ENCODE measurements at places on chromosomes 7 and 10.

DNA sequence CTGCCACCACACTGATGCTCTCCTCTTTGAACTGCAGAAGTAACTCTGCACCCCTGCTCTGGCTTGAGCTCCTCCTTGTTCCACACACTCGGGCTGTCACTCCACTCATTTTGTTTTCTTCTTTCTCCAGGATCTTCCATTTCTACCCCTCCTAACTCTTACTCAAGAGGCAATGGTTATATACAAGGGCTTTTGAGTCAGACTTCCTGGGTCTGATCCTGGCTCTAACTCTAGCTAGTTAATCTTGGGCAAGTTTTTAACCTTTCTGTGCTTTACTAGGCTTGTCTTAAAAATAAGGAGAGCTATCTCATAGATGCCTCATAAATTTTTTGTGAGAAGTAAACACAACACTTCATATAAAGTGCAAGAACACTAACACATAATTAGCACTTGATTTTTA, 45.3 kb upstream of the GNAI1 start:
- DNase-seq, result no peak

- no peak for DNase-seq
These were observed 573.5 kb downstream of the KIF20B start for GRCh38 chr10:90274721-90275468.

DNA sequence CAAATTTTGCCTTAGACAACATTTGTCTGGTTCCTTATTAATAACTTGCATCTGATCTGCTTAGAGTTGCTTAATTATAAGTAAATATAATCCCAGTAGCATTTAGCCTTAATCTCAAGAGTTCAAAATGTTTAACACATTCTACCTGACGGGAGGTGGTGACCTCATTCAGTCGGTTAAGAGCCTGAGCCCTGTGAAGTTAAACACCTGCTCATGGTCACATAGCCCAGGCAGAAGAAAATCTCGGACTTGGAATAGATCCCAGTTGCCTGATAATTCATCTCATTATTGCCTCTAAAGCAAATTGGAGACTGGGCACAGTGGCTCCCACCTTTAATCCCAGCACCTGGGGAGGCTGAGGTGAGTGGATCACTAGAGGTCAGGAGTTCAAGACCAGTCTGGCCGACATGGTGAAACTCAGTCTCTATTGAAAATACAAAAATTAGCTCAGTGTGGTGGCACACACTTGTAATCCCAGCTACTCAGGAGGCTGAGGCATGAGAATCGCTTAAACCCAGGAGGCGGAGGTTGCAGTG, 18.6 kb upstream of the ASCC1 start:
- no peak for DNase-seq

- DNase-seq, result no peak
These were observed 35.2 kb upstream of the ITPRID1 start for GRCh38 chr7:31478721-31479120.

- no peak for DNase-seq
These were observed at the start of gene MLXIPL for GRCh38 chr7:73623798-73624668. MLXIPL (minus strand) TSS chr7:73624522; CDS start chr7:73624492, 30 bp downstream.

DNA sequence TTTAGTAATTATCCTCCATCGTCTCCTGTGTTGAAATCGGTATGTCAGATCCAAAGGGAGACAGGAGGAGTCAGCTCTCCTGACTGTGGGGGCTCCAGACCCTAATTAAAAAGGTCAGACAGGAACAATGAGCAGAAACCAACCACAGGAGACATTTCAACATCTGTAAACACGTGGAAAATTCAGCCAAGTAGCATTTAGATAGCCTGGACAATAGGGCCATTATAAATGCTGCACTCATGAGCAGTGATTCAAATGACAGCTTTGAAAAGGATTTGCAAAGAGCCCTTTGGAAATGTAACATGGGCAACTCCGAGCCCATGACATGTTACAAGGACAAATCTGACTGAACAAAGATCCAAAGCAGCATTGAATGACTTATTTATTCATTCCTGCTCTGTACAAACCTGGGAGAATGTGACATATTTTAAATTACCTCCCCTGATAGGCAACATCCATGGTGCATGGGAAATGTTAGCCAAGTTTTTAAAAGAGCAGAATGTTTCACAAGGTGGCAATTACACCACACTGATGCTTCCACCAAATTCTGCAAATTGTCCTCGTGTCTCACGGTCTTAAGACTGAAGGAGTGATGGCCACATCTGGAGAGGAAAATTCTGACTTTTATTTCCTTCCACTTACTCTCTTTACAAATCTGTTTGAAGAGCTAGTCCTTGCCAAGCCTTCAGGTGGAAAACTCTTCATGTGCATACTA, 113.3 kb upstream of the KMT2E start:
- DNase-seq, result no peak

- DNase-seq, result no peak
These were observed 15.6 kb upstream of the CLDN12 start for GRCh38 chr7:90387470-90388240.

DNA sequence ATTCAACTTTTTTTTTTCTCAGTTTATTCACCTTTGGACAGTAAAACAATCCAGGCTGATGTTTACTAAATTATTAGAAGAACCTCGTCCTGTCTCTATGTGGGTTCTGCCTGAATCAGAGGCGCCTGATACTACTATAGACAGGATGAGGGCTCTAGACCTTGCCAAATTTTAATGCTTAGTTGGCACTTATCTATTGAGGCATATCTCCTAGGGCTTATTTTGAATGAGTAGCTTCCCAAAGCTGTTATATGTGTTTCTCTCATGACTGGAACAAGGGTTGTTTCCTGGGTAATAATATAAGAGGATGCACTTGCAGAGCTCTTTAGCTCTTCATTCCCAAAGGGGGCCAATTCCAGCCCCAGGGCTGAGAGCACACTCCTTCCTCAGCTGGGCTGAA, 23.6 kb downstream of the HECW1 start:
- DNase-seq, result no peak

DNA sequence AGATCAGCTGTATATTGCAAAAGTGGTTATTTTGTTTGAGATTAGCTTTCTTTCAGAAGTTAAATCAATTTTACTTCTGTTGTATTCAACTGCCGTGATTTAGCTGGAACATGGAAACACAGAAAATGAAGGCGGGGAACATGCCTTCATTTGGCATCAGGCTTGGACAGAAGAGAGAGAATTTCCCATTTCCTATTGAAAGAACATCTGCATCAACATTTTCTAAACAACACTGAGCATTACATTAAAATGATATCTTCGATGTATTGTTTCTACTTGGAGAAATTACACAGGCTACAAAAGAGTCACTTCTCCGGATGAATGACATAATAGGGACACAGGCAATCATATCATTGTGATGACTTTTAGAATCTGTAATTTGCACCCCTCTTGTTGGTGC, 46.6 kb upstream of the KLF6 start:
- no peak for DNase-seq

- DNase-seq, result no peak
These were observed 107.5 kb downstream of the DOCK1 start for GRCh38 chr10:127012769-127013152.

DNA sequence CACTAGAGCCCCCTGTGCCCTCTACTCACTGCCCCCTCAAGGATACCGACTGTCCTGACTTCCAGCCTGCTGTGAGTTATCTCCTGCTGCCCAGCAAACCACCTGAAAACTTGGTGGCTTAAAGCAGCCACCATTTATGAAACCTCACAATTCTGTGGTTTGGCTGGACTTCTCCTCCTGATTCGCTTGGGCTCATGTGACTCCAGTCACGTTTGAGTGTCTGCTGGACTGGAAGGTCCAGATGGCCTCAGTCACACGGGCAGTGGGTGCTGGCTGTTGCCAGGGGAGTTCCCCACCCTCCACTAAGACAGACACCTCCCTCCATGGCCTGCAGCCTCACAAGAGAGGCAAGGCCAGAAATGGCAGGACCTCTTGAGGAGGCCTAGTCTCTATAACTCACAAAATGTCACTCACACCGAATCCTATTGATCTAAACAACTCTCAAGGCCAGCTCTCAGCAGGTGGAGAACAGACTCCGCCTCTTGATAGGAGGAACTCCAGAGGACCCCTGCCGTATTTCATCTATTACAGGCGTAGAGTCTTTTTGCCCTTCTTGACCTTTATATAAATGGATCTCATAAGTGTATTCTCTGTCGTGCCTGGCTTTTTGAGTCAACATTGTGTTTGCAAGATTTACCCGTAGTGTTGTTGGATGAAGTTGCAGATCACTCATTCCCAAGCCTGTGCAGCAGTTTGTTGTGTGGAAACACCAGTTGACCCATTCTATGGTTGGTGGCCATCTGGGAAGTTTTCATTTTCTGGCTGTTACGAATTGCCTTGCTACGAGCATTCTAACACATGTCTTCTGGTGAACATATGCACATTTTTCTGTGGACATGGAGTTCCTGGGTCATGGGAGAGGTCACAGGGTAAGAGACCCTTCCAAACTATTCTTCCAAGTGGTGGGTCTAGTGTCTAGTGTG, 48.3 kb downstream of the ZMIZ1 start:
- no peak for DNase-seq

DNA sequence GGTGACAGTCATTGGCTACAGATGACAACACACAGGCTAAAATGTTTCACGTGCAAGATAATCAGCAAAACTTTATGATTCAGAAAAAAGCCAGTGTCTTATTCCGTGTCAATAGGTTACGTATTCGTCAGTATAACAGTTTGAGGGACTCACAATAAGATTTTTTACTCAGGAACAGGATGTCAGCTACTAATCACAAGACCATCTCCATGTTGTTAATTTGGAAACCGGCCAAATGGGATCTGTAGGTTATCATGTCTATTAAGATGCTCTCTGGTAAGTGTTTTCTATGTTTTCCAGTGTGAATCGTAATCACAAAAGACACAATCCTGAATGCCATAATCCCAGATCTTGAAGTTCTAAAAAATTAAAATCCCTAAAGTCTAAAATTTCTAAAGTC, 197.3 kb downstream of the ETV1 start:
- DNase-seq, result no peak

GRCh38 chr7:1357601-1358271, 101.5 kb downstream of the MICALL2 start:
- DNase-seq, result no peak

DNA sequence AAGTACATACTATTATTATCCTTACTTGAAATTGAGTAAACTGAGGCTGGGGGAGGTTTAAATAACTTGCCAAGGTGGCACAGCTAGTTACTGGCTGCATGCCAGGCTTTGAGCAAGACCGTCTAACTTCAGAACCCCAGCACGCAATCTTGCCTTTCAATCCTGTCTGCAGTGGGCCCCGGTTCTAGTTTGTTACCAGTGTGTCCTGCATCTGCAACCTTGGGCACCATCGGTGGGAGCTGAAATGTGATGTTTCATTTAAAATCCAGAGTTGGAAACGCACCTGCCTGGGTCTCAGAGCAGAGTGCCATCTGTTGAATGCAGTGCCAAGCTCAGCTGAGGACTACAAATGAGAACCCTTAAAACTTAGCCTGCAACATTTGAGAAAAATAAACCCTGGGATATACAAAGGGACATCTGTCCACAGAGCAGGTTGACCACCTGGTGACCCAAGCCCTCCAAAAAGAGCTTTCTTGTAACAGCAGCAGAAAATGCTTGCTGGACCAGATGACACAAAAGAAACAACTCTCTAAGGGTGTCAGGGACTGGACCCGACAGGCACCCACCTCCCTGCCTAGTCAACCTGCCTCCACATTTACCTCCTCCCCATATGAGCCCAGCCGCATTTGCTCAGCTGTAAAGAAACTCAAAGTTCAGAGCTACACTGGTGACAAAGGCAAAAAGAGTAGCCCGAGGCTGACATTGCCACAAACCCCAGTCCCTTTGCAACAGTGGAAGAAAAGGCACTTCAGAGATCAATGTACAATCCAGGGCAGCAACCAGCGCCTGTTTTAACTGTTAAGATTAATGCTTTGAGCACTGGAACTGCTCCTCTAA, 1.7 kb downstream of the SH3PXD2A start:
- no peak for DNase-seq

- DNase-seq, result no peak
These were observed 244.5 kb upstream of the ETV1 start for GRCh38 chr7:14233868-14234369.

GRCh38 chr10:89348481-89348880, 20.7 kb downstream of the IFIT3 start:
- DNase-seq, result no peak

DNA sequence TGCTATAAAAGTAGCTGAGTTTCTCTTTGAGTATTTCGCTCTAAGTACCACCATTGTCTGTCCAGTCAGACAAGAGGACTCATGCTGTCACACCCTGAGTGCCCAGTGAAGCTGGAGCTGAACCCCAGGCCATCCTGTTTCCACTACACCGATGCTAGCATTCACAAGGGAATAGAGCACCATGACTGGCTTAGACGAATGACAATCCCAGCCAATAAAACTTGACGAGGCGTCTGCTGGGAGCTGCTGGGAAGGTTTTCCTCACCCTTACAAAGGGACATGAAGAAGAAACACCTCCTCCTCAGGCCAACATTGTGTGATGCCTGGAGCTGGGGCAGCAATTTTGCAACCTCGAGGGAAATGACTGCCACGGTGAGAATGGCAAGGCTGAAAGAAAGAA, 17.5 kb upstream of the SLIT1 start:
- DNase-seq, result no peak

- DNase-seq, result no peak
These were observed 31.9 kb upstream of the SMKR1 start for GRCh38 chr7:129470411-129470810.

DNA sequence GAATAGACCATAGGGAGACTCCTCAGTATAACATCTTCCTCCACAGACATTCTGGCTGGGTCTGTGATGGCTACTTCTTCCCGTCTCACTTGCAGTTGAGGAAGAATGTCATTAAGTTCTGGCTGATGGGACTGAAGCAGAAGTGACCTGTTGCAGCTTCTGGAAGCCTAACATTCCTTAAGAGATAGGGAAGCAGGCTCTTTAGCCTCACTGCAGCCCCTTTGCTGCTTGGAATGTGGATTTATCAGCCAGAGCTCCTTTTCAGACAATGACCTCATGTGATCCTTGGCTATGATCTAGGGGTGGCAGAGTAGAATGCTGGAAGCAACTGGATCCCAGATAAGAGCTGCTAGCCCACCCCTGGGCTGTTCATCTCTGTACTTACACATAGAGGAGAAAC, 142.5 kb downstream of the RNF216 start:
- DNase-seq, result no peak

DNA sequence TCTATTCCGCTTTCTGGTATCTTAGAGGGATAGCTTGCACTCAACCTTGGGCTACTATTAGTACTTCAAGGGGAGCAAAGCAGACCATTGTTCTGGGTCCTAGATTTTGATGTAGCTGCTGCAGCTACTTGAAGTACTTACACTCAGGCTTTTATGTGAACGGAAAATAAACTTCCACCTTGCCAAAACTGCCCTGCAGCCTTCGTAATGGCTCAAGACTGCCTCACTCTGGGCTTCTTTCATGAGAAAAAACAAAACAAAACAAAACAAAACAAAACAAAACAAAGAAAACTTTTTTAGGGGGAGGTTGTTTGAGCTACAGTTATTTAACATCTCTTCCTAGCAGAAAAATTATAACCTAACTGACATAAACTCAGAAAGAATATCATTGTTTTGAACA, 19.4 kb upstream of the EPHB6 start:
- DNase-seq, result no peak

GRCh38 chr7:135235841-135236240, 2.2 kb downstream of the STRA8 start:
- no peak for DNase-seq

- no peak for DNase-seq
These were observed 177.2 kb upstream of the KLF14 start for GRCh38 chr7:130910949-130911944.

GRCh38 chr7:69336976-69337375, 261.3 kb upstream of the AUTS2 start:
- no peak for DNase-seq

Data from stimulated activated CD4-positive, alpha-beta T cell treated with anti-CD3 and anti-CD28 coated beads, Interleukin-1b, Interleukin-23, amount 100 ng/mL, for 1 hour (primary cell).